ENCODE measurements at places on chromosomes 6 and 20. TPM values are rescaled to one million over a fixed set of nuclear protein-coding genes. Genes with fewer than 3 reads are reported as not detected.

LCA5 gene
- 6.3 TPM for total RNA-seq

OTOR gene
- not detected for total RNA-seq

CPNE5 gene
- total RNA-seq = 4.0 TPM

TOMM6 gene
- total RNA-seq = 73.6 TPM

ESR1 gene
- total RNA-seq = 1.3 TPM

Data from upper lobe of left lung (tissue), 6 donors.